NCI-H2081 (cell line): ENCODE measurements at places on chromosomes 1 and 21.

DNA sequence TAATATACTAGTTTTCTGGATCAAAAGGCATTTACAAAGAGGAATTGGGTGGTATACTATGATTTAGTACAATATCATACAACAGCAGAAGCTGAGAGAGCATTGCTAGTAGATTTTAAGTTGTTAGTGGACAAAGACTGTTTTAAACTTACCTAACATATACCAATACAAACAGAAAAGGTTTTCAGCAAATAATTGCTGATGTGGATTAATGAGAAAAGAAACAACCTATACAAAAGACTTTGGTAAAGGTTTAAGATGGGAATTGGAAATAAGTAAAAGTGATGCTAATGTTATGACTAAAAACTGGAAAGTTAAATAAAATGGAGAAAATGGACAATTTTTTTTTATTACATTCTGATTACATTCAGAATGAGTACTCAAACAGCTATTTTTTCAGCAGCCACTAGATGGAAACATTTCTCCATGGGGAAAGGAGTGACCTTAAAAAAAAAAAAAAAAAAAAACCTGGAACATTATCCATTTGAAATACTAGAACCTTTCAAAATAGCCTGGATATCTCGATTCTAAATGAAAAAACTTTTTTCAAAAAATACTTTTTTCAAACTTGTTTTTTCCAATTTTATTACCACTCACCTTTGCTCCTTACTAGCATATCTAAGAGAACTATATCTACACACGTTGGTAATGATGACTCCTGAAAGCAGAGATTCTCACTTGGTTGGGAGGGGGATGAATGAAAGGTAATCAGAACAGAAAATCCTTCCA lies 55.4 kb downstream of the EPRS1 start:
- DNase-seq = peak; percentile 54

- DNase-seq = no peak
Observed at GRCh38 chr1:18893120-18893519, 9.2 kb downstream of the ALDH4A1 start.

DNA sequence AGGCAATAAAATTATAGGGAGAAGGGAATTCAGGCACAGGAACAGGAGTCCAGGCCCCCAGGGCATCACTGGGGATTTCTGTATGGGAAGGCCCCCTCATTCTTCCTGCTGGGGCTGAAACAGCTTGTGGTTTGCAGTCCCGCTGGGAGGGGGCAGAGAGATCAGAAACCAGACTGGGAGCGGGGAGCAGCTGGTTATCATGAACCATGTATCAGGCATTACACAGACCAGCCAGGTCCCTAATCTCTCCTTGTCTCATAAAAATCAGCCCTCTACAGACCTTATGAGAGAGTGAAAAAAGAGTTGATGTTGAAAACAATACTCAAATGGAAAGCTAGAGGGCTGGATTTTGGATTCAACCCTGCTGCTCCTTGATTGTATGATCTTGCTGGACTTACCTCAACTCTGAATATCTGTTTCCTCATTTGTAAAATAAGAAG lies 93.4 kb upstream of the F3 start:
- DNase-seq = no peak

DNA sequence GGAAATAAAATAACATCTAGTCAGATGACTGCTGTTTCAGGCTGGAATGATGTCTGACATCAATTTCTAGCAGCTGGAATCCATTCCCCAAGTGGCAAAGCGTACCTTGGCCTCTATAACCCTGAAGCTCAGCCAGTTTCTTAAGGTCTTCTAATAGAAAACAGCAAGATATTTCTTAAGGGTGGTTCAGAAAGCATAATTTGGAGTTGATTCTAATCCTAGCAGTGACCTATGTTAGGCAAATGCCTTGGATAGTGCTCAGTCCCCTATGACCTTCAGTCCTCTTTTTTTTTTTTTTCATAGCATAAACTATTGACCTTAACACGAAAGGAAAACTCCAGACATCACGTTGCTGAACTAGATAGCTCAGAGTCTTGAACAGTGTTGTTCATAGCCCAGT lies 56.5 kb downstream of the LAMC2 start:
- no peak for DNase-seq

DNA sequence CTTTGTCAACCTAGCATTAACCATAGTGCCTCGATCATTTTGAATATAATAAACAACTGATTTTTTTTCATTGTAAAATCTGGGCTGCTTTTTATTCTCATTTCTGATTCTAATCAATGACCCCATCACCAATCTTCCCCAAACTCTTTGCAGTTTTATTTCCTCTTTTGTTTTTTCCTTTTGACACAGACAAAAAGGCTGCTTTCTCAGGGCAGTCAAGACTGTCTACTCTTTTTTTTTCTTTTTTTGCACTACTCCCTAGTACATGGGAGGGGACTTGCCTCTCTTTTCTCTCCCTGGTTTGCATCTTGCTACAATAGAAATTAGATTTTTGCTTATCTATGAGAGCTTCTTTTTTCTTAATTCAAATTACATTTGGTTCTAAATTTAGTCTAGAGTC lies 987.9 kb downstream of the ADGRL2 start:
- no peak for DNase-seq

DNA sequence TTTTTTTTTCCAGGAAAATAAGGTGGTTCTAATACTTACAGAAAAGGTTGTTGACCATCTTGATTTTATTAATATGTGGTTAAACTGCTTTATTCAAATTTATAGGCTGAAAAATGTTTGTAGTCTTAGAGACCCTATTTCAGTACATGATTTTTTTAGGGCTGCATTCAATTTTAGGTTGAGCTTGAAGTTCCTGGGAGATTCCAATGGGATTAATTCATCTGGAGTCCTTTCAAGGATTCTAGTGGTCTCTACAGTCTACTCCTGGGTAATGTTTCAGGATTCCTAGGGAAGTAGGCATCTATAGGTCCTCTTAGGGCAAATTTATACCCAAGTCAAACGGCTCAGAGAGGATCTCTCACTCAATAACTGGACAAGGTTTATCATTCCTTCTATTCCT lies 126.7 kb downstream of the HMCN1 start:
- DNase-seq = no peak

DNA sequence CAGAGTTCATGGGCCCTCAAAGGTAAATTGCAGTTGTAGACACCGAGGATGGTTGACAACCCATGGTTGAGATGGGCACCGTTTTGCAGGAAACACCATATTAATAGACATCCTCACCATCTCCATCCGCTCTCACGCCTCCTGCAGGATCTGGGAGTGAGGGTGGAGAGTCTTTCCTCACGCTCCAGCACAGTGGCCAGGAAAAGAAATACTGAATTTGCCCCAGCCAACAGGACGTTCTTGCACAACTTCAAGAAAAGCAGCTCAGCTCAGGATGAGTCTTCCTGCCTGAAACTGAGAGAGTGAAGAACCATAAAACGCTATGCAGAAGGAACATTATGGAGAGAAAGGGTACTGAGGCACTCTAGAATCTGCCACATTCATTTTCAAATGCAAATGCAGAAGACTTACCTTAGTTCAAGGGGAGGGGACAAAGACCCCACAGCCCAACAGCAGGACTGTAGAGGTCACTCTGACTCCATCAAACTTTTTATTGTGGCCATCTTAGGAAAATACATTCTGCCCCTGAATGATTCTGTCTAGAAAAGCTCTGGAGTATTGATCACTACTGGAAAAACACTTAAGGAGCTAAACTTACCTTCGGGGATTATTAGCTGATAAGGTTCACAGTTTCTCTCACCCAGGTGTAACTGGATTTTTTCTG lies 9.3 kb downstream of the SLAMF8 start:
- DNase-seq = no peak

DNA sequence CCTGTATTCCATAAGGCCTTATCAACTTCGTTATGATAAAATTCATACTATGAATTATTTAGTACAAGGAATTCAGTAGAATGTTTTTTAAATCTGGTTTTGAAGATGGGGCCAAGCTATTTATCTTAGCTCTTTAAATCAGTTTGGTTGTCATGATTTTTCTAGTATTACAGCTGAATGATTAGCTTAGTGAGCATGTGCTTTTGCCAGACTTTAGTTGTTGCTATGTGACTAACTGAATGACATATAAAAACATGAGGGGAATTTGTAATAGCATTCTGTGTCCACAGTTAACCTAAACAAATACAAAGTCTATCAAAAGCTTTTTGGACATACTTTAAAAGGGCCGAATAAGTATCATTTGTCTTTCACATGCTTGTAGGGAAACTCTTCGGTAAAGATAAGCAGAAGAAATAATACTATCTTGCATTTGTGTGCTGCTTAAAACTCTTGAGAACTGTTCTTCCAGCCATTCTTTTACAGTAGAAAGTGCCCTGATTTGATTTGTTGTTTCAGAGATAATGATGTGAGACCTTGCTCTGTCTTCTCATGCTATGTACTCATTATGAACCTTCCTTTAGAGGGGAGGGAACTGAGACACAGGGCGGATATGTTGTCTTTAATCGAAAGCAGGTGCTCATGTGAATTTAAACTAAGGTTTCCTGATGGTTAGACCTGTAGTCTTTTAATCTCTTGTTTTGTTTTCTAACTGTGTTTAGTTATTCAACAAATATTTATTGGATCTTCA lies 18.8 kb downstream of the NEK7 start:
- no peak for DNase-seq

GRCh38 chr21:44529503-44530125 lies 10.4 kb downstream of the KRTAP10-1 start:
- DNase-seq = no peak

DNA sequence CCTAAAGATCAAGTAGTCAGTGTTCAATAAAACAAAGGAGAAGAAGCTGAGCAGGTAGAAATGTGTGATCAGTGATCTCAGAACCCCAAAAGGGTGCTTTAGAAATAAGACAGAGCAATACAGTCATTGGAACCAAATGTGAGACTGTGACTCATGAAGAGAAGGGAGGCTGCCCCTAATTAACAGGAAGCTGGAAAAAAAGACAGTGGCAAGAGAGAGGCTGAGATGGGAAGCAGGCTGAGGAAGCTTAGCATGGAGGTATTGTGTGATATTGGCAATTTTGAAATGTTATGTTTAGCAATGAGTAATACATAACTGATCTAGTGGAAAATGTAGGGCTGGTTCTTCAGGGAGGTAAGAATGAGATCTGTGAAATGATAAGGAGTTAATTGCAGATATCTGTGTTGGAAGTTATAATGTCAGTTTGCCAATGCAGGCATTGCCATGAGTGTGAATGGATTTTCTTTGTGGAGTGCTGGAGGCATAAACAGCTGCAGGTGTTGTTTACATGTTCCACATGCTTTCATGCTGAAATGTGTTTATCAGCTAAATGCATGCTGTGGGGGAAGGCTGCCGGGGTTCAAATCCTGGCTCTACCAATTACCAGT lies 90.6 kb upstream of the CACNA1E start:
- DNase-seq = no peak

DNA sequence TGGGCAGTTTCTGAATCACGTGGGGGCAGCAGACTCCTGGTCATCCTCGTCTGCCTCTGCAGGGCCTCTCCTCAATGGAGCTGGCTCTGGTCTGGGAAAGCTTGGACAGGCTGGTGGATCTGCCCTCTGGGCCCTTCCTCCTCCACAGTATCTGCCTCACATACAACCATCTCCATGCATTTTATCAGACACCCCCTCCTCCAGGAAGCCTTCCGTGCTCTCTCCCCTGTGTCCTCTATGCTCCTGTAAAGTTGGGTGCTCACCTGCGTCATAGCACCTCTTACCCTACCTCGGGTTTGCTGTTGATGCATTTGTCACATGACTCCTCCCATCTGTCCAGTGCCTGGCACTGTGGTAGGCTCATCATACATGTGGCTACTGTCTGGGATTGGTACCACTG lies 95.7 kb upstream of the TMEM51 start:
- DNase-seq = no peak

DNA sequence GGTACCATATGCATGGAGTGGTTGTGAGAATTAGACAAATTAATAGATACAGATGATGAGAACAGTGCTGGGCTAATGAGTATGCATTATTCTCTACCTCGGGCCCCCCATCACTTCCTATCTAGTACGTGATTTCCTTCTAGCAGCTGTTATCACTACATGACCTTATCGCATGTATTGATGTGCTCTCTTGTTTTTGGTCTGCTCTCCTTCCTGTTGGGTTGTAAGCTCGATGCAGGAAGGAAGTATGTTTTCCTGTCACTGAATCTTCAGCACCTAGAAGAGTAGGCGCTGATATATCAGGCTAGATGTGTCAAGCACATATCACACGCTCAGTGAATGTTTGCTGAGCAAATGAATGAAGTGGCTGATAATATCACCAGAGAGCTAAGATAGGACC lies 43.9 kb upstream of the IFNAR2 start:
- DNase-seq = no peak

DNA sequence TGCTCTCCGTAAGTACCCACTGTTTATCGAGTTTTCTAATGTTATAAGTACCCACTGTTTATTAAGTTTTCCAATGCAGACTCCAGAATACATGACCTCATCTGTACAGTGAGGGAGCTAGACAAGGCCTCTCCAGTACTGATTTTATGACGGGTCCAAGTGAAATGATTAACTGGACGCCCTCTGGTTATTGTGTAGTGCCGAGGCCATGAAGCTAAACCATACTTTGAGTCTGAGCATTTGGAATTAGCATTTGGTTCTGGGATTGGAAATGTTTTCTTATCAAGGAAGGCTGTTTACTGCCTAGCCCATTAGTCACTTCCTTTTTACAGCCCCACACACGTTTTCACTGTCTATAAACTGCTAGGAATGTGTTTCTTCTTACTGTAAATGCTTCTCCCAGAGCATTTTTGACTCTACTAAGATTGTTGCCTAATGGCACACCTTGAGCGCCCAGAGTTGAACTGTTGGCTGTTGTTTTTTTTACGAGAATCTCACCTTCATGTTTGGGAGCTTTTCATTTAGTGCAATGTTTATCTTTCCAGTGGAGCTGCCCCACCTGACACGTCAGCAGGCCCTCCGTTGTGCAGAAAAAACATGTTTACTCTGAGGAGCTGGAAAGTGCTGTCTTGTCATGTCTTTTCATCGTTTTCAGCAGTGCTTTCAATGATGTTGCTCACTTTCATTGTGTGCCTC lies 26.9 kb downstream of the SPATA46 start:
- peak; percentile 31 for DNase-seq

DNA sequence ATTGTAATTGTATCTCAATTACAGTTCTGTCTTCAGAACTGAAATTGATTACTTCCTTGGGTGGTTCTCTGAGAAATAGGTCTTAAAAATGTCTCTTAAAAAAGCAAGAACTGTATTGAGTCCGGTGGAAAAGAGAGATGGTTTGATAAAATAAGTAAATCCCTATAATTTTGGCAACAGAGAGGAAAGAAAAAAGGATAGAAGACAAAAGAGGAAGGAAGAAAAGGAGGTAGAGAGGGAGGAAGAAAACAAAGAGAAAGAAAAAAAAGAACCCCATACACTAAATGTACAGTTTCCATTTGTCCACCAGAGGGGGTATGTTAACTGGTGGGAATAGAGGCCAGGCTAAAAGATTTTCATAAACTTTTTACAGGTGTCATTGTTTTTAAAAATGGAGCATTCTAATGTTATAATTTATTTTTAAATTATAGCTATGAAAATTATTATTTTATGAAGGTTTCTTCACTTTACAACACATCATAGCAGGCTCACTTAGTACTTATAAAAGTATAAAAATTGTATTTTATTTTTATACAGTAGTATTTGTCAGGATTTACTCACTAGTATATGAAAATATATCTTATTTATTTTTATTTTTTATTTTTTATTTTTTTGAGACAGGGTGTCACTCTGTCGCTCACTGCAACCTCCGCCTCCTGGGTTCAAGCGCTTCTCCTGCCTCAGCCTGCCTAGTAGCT lies 2.1 kb upstream of the UBE2T start:
- DNase-seq = peak; percentile 73

- no peak for DNase-seq
Observed at GRCh38 chr1:20302108-20302471, 11.4 kb downstream of the VWA5B1 start.

- no peak for DNase-seq
Observed at GRCh38 chr1:248839168-248839555, 1.1 kb downstream of the ZNF672 start.
